ENCODE measurements at places on chromosomes 4 and X. TPM values are rescaled to one million over a fixed set of nuclear protein-coding genes. Genes with fewer than 3 reads are reported as not detected.

Gene ELMOD2
- total RNA-seq = 12.7 TPM

Gene PABPC1L2B
- total RNA-seq = not detected

Gene FATE1
- total RNA-seq = not detected

Gene RAB9B
- 0.68 TPM for total RNA-seq

- DNase-seq = no peak
Observed at GRCh38 chr4:10022346-10023049, 1.2 kb upstream of the SLC2A9 start.

- DNase-seq = no peak
Observed at GRCh38 chr4:53967986-53968385, 96.4 kb downstream of the CHIC2 start.

- peak; percentile 17 for DNase-seq
Observed at GRCh38 chr4:15106399-15106798, 104.1 kb downstream of the CPEB2 start.

DNA sequence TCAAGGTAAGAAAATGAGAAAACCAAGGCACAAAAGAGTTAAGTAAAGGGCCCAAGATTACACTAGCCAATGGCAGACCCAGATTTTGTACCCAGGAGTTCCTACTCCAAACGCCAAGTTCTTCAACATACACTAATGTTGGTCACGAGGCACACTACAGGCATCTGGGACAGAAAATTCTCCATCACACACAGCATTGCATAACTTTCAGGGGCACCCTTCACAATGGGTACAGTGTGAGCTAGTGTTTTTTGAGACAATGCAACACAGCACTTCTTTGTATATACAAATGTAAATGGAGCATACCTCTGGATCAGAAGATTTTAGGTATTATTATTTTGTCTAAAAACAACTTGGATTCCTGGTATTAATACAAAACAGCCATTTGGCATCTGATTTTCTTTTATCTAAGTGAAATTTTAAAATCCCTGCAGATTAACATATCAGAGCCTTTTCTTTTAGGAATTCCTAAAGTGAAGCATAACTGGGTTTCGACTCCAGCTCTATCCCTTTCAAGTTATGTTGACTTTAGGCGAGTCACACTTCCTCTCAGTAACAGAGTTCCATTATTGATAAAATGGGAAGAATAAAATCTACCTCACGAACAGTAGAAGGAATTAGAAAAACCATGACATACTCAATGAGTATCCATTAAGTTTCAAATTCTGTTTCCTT, 41.1 kb downstream of the ADGRA3 start:
- DNase-seq = peak; percentile 32

DNA sequence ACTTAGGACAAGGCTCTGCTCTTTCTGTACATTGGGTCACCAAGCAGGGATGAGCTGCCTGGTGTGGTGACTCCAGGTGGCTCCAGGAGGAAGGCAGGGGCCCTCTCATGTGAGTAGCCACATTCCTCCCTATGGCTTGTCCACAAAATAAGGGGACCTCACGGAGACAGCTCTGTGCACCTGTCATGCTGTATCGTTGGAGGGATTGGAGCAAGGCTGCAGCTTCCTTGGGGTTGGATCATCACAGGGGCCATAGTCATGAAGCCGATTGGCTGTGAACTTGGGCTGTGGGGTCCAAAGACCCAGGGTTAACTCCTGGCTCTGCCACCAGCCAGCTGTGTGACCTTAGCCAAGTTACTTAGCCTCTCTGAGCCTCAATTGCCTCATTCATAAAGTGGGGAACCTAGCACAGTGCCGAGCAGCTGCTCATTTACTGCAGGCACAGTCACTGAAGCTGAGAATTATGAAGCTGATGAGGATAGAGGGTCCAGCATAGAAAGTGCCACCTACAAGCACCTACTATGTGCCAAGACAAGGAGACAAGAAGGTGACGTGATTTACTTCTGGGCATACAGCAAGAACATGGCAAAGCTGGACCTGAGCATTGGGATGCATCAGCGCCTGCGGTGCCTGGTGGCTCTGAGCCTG, 11.8 kb upstream of the KIAA0232 start:
- no peak for DNase-seq

- DNase-seq = no peak
Observed at GRCh38 chrX:132677233-132677716, 188.4 kb upstream of the MBNL3 start.

GRCh38 chr4:69096111-69096656, at the start of gene UGT2B7:
TSS of gene UGT2B7 (plus strand) at chr4:69096474. CDS start at chr4:69096521, 47 bp downstream.
- no peak for DNase-seq

- no peak for DNase-seq
Observed at GRCh38 chr4:42309361-42310260, 87.7 kb upstream of the SHISA3 start.

All from HT1080 (cell line).